Hematopoietic multipotent progenitor cell treated with erythropoietin and hydrocortisone succinate and interleukin-3 and kit ligand, for 15 days (in vitro differentiated cells): ENCODE measurements at places on chromosomes 13 and 19.

- no peak for DNase-seq
These were observed 69.4 kb downstream of the TSC22D1 start for GRCh38 chr13:44506719-44507118.

- no peak for DNase-seq
These were observed 272.0 kb downstream of the LMO7 start for GRCh38 chr13:75908141-75908540.

GRCh38 chr13:27678306-27679040 lies 56.8 kb downstream of the POLR1D start:
- peak; percentile 45 for DNase-seq

- no peak for DNase-seq
These were observed 94.2 kb upstream of the MCF2L start for GRCh38 chr13:112874751-112875300.

- no peak for DNase-seq
These were observed 114.9 kb downstream of the PCCA start for GRCh38 chr13:100203696-100204367.

GRCh38 chr13:42525035-42525504 lies 48.9 kb upstream of the TNFSF11 start:
- no peak for DNase-seq

GRCh38 chr13:44718467-44718866 lies 142.3 kb upstream of the TSC22D1 start:
- no peak for DNase-seq

- DNase-seq = no peak
These were observed 96.1 kb downstream of the WTIP start for GRCh38 chr19:34577531-34578101.

DNA sequence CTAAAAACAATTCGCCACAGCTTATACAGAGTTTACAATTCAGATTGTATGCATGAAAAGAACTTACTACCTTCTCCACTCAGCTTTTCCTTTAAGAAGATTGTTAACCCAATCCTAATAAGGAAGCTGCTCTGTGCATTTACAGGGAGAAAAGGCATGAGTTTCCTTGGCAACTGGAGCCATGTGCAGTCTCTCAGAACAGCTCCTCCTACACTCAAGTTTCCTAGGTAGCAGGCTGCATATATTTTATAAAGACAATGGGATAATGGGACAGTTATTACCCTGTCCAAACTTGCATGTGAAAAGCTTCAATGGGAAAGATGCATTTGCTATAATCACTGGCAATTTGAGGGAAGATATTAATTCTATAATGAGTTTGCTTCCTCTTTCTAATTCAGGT lies 125.5 kb upstream of the TRPC4 start:
- no peak for DNase-seq

DNA sequence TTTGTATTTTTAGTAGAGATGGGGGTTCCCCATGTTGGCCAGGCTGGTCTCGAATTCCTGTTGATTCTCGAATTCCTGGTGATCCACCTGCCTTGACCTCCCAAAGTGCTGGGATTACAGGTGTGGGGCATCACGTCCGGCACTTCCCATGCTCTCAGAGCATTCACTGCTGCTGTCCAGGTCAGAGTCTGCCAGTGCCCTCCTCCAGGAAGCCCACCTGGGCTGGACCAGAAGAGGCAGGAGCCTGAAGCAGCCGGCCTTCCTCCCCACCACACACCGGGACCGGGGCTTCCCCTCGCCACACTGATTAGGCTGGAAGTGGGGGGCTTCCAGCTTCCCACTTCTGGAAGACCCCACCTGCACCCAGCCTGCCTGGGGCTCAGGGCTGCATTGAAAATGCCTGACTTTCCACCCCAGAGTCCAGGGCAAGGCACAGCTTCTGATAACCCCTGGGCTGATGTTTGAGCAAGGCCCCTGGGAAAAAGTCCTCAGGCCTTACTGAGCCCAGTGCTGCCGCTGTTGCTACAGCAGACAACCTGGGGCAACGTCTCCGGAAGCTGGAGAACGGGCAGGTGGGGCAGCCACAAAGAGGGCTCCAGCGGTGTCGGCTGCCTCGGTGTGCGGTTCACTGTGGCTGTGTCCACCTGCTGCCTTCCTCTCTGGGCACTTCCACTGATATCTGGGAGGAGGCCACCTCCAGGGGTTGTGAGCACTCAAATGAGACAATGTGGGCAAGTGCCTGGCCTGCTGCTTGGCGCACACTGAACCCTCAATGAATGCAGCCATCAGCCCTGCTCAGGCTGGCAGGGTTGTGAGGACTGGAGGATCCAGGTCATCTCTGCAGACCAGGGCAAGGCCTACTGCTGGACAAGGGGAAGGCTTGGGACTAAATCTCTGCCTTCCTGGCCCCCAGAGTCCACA lies 22.6 kb downstream of the CEBPA start:
- DNase-seq = no peak

DNA sequence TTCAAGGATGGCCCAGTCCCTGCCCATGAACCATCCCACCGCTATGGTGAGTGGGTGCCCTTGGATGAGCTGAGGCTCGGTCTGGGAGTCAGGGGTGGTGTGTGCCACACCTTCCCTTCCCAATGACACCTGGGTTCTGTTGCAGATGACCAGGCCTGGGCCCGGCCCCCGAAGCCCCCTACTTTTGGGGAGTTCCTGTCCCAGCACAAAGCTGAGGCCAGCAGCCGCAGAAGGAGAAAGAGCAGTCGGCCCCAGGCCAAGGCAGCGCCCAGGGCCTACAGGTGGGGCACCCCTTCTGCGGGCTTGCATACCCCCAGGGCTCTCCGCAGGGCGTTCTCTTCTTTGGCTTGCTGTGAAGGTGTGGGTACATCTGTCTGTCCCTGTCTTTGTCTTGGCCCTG lies 4.3 kb upstream of the INAFM1 start:
- no peak for DNase-seq

- no peak for DNase-seq
These were observed 49.6 kb upstream of the NFIC start for GRCh38 chr19:3316659-3317207.

DNA sequence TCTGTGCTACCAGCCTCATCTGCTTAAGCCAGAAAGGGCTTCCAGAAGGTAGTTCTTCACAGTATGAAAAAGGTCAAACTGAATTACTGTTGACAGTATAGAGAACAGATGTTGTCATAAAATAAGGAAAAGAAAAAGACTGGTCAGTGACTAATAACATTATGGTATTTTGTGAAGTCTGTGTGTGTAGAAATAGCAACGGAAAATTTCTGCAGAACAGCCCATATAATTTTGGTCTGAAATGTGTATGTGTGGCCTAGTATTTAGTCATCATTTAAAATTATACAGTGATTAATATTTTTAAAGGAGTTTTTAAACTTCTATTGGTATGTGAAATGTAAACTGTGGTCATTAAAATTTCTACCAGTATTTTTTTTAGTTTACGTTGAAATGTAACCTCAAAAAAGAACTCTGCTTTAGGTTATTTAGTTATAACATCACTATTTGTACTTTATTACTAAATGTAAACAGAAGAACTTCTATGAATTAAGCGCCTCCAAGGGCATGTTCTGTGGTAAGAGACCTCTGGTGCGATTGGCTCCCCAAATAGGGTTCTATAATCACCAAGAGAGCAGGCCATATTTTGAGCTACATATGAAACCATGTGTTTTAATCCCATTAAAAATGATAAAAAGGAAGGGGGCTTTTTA lies 3.3 kb upstream of the GPR183 start:
- DNase-seq = no peak

DNA sequence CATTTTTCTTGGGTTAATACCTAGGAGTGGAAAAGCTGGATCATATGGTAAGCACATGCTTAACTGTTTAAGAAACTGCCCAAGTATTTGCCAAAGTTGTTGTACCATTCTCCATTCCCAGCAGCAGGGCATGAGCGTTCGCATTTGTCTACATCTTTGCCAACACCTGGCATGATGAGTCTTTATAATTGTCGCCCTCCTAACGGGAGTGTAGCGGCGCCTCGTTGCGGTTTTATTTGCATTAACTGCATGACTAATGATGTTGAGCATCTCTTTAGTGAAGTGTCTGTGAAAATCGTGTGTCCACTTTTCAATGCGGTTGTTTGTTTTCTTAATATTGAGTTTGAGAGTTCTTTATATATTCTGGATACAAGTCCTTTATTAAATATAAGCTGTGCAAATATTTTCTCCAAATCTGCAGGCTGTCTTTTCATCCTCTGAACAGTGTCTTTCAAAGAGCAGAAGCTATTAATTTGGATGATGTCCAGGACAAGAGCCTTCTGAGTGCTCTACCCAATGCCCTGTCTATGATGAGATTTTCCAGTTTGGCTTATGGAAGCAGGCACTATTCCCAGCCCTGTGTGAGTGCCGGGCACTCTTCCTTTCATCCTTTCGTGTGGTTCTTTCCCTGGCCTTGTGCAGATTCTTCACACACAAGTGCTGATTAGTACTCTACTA lies 202.0 kb downstream of the FOXO1 start:
- DNase-seq = no peak

DNA sequence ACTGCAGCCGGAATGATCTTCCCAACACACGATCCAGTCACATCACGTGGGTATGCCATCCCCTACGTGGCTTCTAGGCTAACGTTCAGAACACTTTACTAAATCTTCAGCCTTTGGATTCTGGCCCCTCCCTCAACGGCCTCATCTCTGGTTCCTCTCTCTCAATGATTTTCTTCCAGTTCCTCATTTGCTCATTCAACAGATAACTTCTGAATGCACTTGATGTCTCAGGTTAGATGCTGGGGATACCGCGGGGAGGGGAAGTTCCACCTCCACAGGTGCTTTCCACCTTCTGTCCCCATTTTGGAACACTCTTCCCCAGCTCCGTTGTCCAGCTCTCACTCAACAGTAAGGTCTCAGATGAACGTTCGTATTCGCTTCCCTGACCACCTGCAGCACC lies 66.1 kb downstream of the ATP7B start:
- no peak for DNase-seq

DNA sequence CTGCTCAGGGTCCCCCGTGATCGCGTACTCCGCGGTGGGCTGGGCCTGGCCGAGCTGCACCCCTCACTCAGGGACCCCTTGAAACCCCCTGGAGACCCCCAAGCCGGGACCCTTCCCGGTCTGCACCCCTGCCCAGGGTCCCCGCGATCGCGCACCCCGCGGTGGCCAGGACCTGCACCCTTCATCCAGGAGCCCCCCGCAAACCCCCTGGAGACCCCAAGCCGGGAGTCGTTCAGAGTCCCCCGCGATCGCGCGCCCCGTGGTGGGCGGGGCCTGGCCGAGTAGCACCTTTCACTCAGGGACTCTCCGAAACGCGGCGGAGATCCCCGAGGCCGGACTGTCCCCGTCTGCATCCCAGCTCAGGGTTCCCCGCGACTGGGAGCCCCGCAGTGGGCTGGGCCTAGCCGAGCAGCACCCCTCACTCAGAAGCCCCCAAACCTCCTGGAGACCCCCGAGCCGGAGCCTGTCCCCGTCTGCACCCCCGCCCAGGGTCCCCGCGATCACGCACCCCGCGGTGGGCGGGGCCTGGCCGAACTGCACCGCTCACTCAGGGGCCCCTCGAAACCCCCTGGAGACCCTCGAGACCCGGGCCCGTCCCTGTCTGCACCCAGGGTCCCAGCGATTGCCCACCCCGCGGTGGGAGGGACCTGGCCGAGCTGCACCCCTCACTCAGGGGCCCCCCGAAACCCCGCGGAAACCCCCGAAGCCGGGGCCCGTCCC lies 748 bp downstream of the LMNB2 start:
- DNase-seq = peak; percentile 23

GRCh38 chr13:111121506-111121905 lies 6.4 kb downstream of the ARHGEF7 start:
- DNase-seq = no peak

DNA sequence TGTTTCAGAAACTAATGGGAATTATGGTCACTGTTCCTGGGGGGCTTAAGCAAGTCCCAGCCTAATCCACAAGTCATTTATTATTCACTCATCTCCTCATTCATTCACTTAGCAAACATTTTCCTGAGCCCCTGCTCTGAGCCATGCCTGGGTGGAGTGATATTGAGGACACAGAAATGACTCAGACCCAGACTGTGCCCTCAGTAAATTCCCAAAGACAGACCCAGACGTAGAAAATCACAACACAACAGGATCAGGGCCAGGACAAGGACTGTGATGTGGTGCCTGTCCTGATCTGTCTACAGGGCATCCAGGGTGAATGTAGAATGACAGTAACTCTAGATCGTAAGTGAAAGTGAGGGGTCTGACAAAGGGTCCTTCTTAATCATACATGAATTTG lies 7.0 kb upstream of the SPACA6 start:
- DNase-seq = no peak

GRCh38 chr13:58994777-58995176 lies 1169.0 kb downstream of the DIAPH3 start:
- no peak for DNase-seq

- DNase-seq = no peak
These were observed 22.4 kb upstream of the MATK start for GRCh38 chr19:3808420-3809143.

GRCh38 chr19:1047696-1048147 lies 7.8 kb downstream of the ABCA7 start:
- no peak for DNase-seq

GRCh38 chr13:95771905-95772304 lies 95.0 kb downstream of the DNAJC3 start:
- DNase-seq = no peak

GRCh38 chr19:35063940-35064818 lies 22.7 kb downstream of the HPN start:
- no peak for DNase-seq

GRCh38 chr13:100235311-100235901 lies 146.5 kb downstream of the PCCA start:
- peak; percentile 14 for DNase-seq
